ENCODE measurements at places on chromosomes 13 and 19.

GRCh38 chr13:101967216-101967615 is 434.6 kb downstream of the FGF14 start:
- no peak for DNase-seq

GRCh38 chr13:46278474-46278873 is 66.7 kb downstream of the LRRC63 start:
- no peak for DNase-seq

DNA sequence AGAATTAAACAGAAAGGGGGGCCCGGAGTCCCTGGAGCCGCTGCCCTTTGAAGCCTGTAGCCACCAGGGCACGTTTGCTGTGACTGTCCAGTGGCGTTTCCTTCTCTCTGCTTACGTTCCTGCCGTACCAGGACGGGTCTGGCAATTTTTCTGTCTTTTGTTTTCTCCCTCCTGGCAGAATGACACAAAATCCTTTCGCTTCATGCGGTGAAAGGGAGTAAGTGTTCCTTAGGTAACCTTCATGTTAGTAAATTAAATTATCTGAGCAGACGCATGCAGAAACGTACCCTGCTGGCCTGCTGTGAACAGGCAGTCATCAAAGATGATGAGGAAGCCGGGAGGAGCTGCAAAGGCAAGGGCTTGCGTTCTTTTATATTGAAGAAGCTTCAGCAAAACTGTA is 299.3 kb upstream of the ARGLU1 start:
- no peak for DNase-seq

GRCh38 chr13:28819046-28819730 is 951 bp upstream of the MTUS2 start:
- no peak for DNase-seq

DNA sequence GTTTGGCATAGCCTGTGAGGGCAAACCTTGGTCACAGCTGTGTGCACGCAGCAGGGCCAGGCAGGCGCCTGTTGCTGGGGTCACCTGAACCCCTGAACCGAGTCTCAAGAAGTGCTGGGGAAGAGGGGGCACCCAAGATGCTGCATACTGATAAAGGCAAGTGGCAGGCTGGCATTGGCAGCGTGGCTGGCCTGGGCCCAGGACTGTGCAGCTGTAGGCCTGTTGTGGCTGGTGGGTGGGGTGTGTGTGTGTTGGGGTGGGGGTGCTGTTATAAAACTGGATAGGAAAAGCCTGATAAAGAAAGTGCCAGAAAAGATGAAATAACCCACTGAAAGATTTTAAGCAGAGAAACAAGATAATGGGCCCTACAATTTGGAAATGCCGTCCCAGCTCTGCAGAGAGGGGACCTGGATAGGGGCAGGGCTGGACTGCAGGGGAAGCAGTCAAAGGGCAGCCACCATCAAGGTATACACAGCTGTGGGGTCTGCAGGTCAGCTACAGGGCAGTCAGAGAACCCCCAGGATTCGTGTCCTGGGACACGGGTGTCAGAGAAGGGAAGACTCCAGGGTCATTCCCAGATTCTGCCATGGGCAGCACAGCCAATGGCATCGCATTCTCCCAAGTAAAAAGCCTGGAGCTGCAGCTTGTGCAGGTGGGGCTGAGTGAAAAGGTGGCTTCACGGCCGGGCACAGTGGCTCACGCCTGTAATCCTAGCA is 33.2 kb downstream of the CILP2 start:
- DNase-seq: no peak
